ENCODE measurements at places on chromosomes 2 and 18. TPM values are rescaled to one million over a fixed set of nuclear protein-coding genes. Genes with fewer than 3 reads are reported as not detected.

DNA sequence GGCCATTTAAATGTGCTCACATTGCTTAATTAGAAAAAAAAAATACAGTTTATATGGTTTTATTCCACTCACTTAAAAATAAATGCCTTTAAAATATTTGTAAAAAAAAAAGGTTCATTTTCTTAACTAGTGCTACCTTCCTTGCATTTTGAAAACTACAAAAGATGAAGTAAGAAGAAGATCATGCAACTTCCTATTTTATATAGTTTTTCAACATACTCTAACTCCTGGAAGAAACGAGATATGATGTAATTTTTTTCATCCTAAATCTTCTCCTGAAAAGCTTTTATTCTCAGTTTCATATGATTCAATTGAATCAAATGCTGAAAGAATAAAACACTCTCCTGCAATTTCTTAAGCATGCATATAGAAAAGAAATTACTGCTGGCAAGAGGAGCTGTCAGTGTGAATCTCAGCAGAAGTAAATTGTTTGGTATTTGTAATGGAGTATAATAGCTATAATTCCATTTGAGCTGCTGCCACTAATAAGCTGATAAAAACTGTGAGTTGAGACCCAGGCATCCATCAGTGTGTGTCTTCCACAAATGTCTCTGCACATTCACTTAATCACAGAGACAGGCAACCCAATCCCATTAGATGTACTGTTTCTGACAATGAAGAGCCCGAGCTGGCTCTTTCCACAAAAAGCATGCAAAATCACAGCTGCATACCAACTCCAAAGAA lies 3.7 kb downstream of the FTCDNL1 start:
- DNase-seq: no peak
- no peak overlapping the region for H3K27ac ChIP-seq
- H3K27me3 ChIP-seq: no peaks in the 10 kb centered on the region
- no peaks in the 10 kb centered on the region for H3K36me3 ChIP-seq
- no peak overlapping the region for H3K4me3 ChIP-seq

DNA sequence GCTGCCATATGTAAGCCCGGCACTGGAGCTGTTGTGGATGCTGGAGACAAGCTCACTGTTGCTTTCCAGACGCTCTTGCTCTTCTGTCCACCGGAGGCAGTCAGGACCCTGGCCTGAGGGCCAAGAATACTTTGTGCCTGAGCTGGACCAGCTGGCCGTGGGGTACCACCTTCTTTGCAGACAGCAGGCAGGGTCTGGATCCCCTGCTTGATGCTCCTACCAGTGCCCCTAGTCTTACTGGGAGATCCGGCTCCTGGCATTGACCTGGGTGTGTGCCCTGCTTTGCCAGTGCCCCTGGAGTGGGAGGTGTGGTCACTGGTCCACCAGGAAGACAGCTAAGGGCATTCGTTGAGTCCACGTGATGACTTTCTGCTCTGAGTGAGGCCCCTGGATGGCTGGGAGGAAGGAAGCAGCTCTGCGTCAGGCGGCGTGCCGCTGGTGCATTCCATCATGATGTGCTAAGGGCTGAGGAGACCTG lies 59.3 kb downstream of the LRRFIP1 start:
- peaks cover 9% of the 10 kb centered on the region for H3K4me1 ChIP-seq
- peaks cover 32% of the 10 kb centered on the region for H3K36me3 ChIP-seq
- H3K4me3 ChIP-seq: no peak overlapping the region
- H3K27ac ChIP-seq: no peak overlapping the region
- no peaks in the 10 kb centered on the region for H3K27me3 ChIP-seq

Gene C2orf80
- total RNA-seq: not detected

Gene EMX1
- not detected for total RNA-seq

Gene ARPC2
- 141 TPM for total RNA-seq

Data from SJCRH30 (cell line).